ENCODE measurements at places on chromosomes 3 and 15.
A peak's percentile ranks its signal among the peaks of the same experiment; 100 is the strongest.

DNA sequence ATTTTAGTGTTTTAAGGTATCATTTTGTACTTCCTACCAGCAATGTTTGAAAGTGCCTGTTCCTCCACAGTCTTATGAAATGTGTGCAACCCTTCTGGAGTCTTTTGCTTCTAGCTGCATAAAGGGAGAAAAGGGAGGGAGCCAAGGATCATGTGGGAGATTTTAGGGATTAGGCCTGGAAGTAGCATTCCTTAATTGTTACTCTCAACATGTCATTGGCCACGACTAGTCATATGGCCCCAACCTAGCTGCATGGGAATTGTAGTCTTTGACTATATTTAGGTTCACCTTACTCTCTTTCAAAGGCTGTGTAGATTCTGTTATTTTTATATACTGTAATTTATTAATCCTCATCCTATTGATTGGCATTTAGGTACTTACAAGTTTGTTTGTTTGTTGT, 14.9 kb downstream of the CRTAP start:
- no peak overlapping the region for H3K27ac ChIP-seq
- peaks cover 49% of the 10 kb centered on the region for H3K36me3 ChIP-seq
- H3K27me3 ChIP-seq = no peaks in the 10 kb centered on the region
- H3K4me1 ChIP-seq = peaks cover 11% of the 10 kb centered on the region

- no peak overlapping the region for H3K27ac ChIP-seq
- H3K36me3 ChIP-seq = peaks cover 7% of the 10 kb centered on the region
- no peaks in the 10 kb centered on the region for H3K27me3 ChIP-seq
- no peak for DNase-seq
- H3K4me3 ChIP-seq = no peak overlapping the region
These were observed 54.0 kb downstream of the DPH6 start for GRCh38 chr15:35491999-35492398.

DNA sequence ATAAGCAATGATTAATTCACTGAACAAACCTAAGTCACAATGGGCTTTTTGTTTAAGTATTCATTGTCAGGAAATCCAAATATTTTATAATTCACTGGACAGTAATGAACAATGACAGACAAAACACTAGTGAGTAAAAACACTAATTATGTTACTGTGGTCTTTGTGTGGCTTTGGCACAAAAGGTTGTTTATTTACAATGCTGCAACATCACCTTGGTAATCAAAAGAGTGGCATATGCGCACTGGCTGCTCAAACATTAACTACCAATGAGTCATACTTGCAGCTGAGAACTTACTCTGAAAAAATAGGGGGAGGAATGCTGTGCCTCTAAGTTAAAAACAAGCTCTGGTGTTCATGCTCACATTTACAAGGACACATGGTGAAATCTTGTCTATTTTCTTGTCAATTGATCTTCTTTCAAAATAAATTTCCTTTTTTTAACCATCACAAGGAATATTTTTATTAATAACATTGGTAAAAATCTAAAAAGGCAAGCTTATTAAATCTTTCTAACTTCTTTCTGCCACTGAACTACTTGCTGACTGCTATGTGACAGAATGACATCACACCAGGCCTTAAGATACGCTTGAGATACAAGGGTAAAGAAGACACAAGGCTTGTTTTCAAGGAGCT, 85.2 kb upstream of the PPIB start:
- no peak overlapping the region for H3K4me3 ChIP-seq
- H3K36me3 ChIP-seq = no peaks in the 10 kb centered on the region
- no peaks in the 10 kb centered on the region for H3K4me1 ChIP-seq
- no peak for DNase-seq

- H3K36me3 ChIP-seq = no peaks in the 10 kb centered on the region
- H3K27me3 ChIP-seq = no peaks in the 10 kb centered on the region
- H3K27ac ChIP-seq = peak overlapping the region; percentile 43
- peaks cover 10% of the 10 kb centered on the region for H3K4me1 ChIP-seq
These were observed 186.1 kb downstream of the FMN1 start for GRCh38 chr15:33008284-33008995.

- no peaks in the 10 kb centered on the region for H3K27me3 ChIP-seq
- peaks cover 7% of the 10 kb centered on the region for H3K4me1 ChIP-seq
- H3K27ac ChIP-seq = no peak overlapping the region
- no peak overlapping the region for H3K4me3 ChIP-seq
- DNase-seq = no peak
These were observed 160.0 kb upstream of the TLE3 start for GRCh38 chr15:70257573-70258248.

Data from ascending aorta (tissue), 2 donors.